Lung (tissue), 17 donors: ENCODE measurements at places on chromosomes 5 and 9. TPM values are rescaled to one million over a fixed set of nuclear protein-coding genes. Genes with fewer than 3 reads are reported as not detected.
A peak's percentile ranks its signal among the peaks of the same experiment; 100 is the strongest.

GRCh38 chr9:107239474-107239873, 43.6 kb upstream of the RAD23B start:
- DNase-seq: no peak
- H3K4me3 ChIP-seq: no peak overlapping the region
- no peak overlapping the region for H3K27ac ChIP-seq
- no peaks in the 10 kb centered on the region for H3K4me1 ChIP-seq

DNA sequence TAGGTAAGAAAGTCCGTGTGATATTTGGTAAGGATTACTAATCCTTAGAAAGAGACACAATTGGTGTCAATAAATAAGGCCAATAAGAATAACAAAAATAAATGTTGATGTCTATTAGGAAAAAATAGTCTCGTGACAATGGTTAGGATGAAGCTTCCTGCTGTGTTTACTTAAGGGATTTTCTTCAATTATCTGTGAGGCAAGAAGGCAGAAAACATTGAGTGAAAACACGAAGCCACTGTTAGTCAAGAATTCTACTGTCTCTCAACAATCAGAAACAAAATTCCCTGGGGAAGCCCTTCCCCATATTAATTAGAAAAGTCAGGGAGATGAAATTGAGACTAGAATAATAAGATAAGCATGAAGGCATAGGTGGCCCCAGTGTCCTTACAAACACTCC, 149.0 kb downstream of the SYK start:
- H3K36me3 ChIP-seq: no peaks in the 10 kb centered on the region
- H3K27ac ChIP-seq: no peak overlapping the region
- no peaks in the 10 kb centered on the region for H3K27me3 ChIP-seq
- H3K4me1 ChIP-seq: no peaks in the 10 kb centered on the region

GRCh38 chr5:110401881-110402280, 324.6 kb downstream of the TMEM232 start:
- no peak overlapping the region for H3K4me3 ChIP-seq
- no peak for DNase-seq
- no peaks in the 10 kb centered on the region for H3K27me3 ChIP-seq
- no peak overlapping the region for H3K27ac ChIP-seq

- H3K27ac ChIP-seq: no peak overlapping the region
- no peak overlapping the region for H3K4me3 ChIP-seq
- DNase-seq: no peak
- peaks cover 10% of the 10 kb centered on the region for H3K4me1 ChIP-seq
Observed at GRCh38 chr9:93593144-93593658, 16.8 kb downstream of the PHF2 start.

DNA sequence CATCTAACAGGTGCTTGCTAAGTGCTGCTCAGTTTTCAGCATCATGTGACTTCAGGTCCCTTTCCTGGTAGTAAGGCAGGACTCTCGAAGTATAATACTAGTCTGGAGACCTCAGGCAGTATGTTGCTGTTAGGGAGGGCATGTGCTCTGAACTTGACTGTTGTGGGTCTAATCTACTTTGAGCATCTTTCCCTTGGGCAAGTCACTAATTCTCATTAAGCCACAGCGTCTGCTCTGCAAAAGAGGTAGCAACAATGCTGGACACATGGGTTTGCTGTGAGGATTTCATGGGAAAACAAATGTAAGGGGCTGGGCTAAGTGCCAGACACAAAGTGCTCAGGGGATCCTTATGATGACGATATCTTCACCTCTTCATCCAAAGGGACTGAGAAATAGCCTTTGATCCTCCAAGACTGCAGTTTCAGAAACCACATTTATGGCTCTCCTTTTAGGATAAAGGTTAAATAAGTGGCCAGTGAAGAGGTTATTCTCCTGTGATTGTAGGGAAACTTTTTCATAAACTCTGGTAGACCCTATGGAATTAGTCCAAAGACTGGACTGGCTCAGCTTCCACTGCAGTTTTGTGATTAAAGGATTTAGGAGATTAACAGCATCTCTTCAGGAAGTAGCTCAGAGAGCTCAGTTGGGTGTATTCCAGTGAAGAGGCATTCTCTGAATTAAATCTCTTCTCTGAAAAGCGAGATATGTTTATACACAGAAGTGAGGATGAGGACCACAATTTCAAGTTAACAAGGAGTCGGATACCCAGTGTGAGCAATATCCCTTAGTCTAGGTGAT, 216.6 kb downstream of the SGCD start:
- no peak overlapping the region for H3K27ac ChIP-seq
- no peaks in the 10 kb centered on the region for H3K27me3 ChIP-seq
- H3K36me3 ChIP-seq: no peaks in the 10 kb centered on the region
- H3K4me1 ChIP-seq: peaks cover 4% of the 10 kb centered on the region
- no peak overlapping the region for H3K4me3 ChIP-seq

GRCh38 chr5:149817539-149818060, 87.5 kb downstream of the PPARGC1B start:
- no peak overlapping the region for H3K27ac ChIP-seq
- H3K4me1 ChIP-seq: no peaks in the 10 kb centered on the region
- no peak overlapping the region for H3K4me3 ChIP-seq

- DNase-seq: no peak
- no peaks in the 10 kb centered on the region for H3K36me3 ChIP-seq
- H3K27ac ChIP-seq: peak overlapping the region; percentile 86
- no peaks in the 10 kb centered on the region for H3K27me3 ChIP-seq
Observed at GRCh38 chr5:134370311-134370870, 978 bp upstream of the UBE2B start.

DNA sequence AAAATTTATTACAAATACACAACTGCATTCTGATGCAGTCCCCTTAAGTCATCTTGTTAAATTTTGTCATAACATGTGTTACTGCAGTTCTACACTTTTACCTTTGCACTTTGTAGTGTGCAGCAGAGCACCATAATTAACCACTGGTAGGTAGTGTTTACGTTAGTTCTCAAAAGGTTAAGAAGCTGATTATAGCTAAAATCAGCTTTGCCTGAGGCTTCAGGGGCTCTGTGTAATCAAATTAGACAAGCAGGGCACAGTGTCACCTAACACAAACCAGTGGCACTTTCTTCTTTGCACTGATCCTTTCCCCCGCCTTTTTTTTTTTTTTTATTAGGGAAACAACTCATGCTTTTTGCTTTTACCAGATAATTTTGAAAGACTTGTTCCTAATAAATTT, 26.1 kb downstream of the POU5F2 start:
- no peaks in the 10 kb centered on the region for H3K4me1 ChIP-seq
- H3K27ac ChIP-seq: no peak overlapping the region
- H3K27me3 ChIP-seq: no peaks in the 10 kb centered on the region
- DNase-seq: no peak
- no peaks in the 10 kb centered on the region for H3K36me3 ChIP-seq
- no peak overlapping the region for H3K4me3 ChIP-seq

DNA sequence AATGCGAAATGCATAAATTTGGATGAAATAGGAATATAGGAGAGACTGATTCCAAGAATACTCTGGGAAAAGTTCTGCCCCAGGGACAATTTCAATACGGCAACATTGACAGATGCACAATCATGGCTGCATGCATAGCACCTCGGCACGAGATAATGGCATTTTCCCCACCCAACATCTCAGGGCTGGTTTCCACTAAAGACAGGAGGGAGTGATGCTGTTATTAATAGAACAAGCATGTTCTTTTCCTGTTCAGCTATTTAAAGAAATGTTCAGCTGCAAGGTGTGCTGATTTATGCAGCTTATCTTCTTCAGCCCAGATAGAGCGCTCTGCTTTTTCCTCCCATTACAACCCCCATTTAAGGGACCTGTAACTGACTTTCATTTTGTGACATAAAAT, 740.2 kb downstream of the TLR4 start:
- no peaks in the 10 kb centered on the region for H3K36me3 ChIP-seq
- H3K4me3 ChIP-seq: no peak overlapping the region
- no peaks in the 10 kb centered on the region for H3K27me3 ChIP-seq
- no peak overlapping the region for H3K27ac ChIP-seq
- no peak for DNase-seq

GRCh38 chr5:91170266-91170665, 212.9 kb downstream of the ARRDC3 start:
- no peaks in the 10 kb centered on the region for H3K36me3 ChIP-seq
- DNase-seq: no peak
- no peak overlapping the region for H3K4me3 ChIP-seq
- H3K27me3 ChIP-seq: no peaks in the 10 kb centered on the region

DNA sequence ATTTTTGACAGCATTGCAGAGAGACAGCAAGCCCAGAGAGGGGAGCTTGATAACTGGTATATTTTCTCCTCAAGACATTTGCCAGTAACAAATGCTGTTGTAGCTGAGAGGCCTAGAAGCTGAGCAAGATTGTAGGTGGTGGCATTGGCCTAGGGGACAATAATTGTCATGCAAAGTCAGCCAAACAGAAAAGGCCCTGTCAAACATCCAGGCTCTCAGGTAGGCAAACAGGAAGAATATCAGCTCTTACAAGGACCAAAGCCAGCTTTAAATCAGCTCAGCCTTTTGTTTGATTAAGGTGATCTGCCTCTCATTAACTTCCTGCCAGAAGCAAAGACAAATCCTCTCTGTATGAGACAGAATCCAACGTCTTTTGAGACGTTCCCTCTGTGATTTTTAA, 29.7 kb upstream of the BARX1 start:
- H3K27ac ChIP-seq: no peak overlapping the region
- DNase-seq: no peak
- H3K36me3 ChIP-seq: no peaks in the 10 kb centered on the region

DNA sequence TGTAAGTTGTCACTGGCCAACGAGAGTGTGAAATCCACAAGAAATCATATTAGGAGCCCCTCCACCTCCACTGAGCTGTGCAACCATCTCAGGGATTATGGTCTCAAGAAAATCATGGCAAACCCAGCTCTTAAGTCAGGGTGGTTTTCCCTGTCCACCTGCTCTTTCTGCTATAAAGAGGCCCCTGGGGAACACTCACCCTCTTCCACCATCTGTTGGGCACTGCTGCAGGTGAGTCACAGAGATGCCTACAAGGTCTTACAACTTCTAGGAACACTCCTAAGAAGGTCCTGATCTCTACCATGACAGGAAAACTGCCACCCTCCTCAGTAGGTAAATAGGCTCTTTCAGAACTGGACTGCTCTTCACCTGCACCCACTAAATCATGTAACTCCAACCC, 61.8 kb downstream of the DRD1 start:
- DNase-seq: no peak
- no peaks in the 10 kb centered on the region for H3K27me3 ChIP-seq
- no peaks in the 10 kb centered on the region for H3K4me1 ChIP-seq
- H3K36me3 ChIP-seq: no peaks in the 10 kb centered on the region
- H3K4me3 ChIP-seq: no peak overlapping the region
- no peak overlapping the region for H3K27ac ChIP-seq

GRCh38 chr9:129021091-129021490, 7.0 kb downstream of the SH3GLB2 start:
- H3K4me3 ChIP-seq: no peak overlapping the region
- no peaks in the 10 kb centered on the region for H3K36me3 ChIP-seq
- no peak for DNase-seq

GRCh38 chr9:129775448-129775798, 22.6 kb upstream of the PTGES start:
- DNase-seq: no peak
- peaks cover 2% of the 10 kb centered on the region for H3K4me1 ChIP-seq
- H3K27ac ChIP-seq: no peak overlapping the region
- no peaks in the 10 kb centered on the region for H3K27me3 ChIP-seq
- no peak overlapping the region for H3K4me3 ChIP-seq

- no peak for DNase-seq
- no peak overlapping the region for H3K27ac ChIP-seq
- no peaks in the 10 kb centered on the region for H3K4me1 ChIP-seq
- H3K4me3 ChIP-seq: no peak overlapping the region
- no peaks in the 10 kb centered on the region for H3K27me3 ChIP-seq
Observed at GRCh38 chr9:76684213-76684612, 80.0 kb upstream of the PCA3 start.

GRCh38 chr9:135240871-135241311, 153.4 kb downstream of the OLFM1 start:
- no peak for DNase-seq
- H3K27me3 ChIP-seq: no peaks in the 10 kb centered on the region
- no peak overlapping the region for H3K4me3 ChIP-seq
- peaks cover 1% of the 10 kb centered on the region for H3K4me1 ChIP-seq
- no peaks in the 10 kb centered on the region for H3K36me3 ChIP-seq

DNA sequence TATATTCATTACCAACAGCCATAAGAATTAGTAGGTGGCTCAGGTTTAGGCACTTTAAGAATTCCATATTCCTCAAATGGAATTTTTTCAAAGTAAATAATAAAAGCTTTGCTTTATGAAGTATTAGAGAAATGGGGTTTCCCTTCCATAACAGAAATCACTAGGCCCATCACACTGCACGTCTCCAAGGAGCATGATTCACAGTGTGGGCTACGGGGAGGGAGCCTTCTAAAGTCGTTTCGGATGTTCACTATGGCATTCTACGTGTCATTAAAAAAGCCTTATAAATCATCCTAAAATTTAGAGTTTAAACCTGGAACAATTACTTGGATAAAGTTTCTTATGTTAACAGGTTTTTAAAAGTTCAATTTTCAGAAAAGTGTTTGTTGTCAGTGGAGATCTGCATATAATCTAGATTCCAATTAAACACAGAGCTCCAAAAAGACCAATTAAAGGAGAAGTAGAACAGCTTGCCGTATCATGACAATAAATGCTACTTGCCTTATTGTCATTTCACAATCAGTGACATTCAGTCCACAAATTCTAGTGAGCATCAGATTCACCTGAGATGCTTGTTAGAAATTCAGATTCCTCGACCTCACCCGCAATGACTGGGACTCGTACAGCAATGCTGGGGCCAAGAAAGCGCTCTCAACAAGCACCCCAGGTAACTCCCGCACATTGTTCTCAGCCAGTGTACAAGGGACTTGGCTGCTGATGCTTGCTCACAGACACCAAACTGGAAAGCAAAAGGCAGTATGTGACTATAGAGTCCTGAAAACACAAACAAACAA, 115.7 kb downstream of the NFIB start:
- H3K27ac ChIP-seq: peak overlapping the region; percentile 90
- peaks cover 61% of the 10 kb centered on the region for H3K4me1 ChIP-seq
- no peaks in the 10 kb centered on the region for H3K27me3 ChIP-seq
- H3K4me3 ChIP-seq: no peak overlapping the region
- DNase-seq: no peak

DNA sequence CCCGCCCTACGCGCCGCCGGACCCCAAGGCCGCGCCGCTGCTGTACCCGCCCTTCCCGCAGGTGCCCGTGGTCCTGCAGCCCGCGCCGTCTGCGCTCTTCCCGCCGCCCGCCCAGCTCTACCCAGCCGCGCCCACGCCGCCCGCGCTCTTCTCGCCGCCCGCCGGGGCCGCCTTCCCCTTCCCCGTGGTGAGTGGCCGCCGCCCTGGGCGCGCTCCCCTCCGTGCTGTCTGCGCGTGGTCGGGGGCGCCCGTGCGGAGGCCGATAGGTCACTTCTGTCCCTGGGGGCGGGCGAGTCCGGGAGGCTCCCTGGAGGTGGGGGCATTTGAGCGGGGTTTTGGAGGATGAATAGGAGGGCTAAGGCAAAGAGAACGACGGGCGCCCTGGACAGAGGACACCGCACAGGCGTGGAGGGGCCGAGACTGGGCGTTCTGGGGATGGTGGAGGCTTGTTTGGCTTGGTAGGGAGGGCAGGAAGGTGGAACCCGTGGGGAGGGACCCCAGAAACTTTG, 9.6 kb downstream of the PRRT1B start:
- no peak overlapping the region for H3K4me3 ChIP-seq
- H3K4me1 ChIP-seq: no peaks in the 10 kb centered on the region
- peaks cover 13% of the 10 kb centered on the region for H3K27me3 ChIP-seq
- DNase-seq: no peak

Gene C9orf40
- 2.5 TPM for polyA plus RNA-seq

Gene POLR1E
- polyA plus RNA-seq: 18.3 TPM

Gene SAPCD2
- polyA plus RNA-seq: 2.1 TPM

Gene GABRA1
- polyA plus RNA-seq: not detected

Gene IGIP
- 5.4 TPM for polyA plus RNA-seq

Gene LHX3
- not detected for polyA plus RNA-seq

Gene PDZD2
- 16.2 TPM for polyA plus RNA-seq

Gene ENC1
- 6.8 TPM for polyA plus RNA-seq
